NCI-H1436 treated with DMSO at 0.1 percent for 48 hours (cell line): ENCODE measurements at places on chromosomes 6 and 20.

DNA sequence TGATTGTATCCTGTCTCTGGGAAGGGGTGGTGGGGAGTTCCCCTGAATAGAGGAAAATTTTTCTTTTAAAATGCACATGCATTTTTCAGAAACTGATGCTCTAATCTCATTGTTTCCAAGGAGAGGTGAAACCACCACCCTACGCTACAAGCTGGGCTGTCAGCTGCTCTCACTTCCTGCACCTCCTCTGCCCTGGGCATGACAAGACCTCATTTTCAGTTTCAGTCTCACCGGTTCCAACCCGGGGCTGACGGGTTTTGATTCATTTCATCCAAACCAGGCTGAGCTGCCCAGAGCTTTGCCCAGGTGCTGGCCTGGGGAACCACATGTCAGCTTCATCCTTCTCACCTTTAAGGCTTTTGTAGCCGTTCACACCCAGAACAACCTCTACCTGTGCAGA is 99.7 kb downstream of the EYA2 start:
- DNase-seq, result no peak

GRCh38 chr6:150372051-150372450 is 3.2 kb downstream of the IYD start:
- DNase-seq, result no peak

DNA sequence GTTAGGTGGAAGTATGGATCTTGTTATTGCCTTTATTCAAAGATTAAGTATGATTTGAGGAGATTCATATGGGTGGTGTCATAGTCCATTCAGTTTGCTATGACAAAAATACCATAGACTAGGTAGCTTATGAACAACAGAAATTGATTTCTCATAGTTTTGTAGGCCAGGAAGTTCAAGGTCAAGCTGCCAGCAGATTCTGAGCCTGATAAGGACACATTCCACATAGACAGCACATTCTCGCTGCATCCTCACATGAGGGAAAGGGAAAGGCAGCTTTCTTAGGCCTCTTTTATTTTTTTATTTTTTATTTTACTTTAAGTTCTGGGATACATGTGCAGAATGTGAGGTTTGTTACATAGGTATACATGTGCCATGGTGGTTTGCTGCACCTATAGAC is 27.7 kb downstream of the ME1 start:
- no peak for DNase-seq

- DNase-seq, result no peak
Measured at GRCh38 chr20:2145376-2145775, 43.7 kb downstream of the STK35 start.

GRCh38 chr20:35478804-35479472 is 23.5 kb downstream of the CEP250 start:
- DNase-seq, result no peak
